ENCODE measurements at places on chromosomes 4 and X.

GRCh38 chr4:14916554-14917297 is 85.6 kb upstream of the CPEB2 start:
- no peak for DNase-seq

GRCh38 chrX:27399146-27399456 is 64.0 kb downstream of the PPP4R3C start:
- no peak for DNase-seq

DNA sequence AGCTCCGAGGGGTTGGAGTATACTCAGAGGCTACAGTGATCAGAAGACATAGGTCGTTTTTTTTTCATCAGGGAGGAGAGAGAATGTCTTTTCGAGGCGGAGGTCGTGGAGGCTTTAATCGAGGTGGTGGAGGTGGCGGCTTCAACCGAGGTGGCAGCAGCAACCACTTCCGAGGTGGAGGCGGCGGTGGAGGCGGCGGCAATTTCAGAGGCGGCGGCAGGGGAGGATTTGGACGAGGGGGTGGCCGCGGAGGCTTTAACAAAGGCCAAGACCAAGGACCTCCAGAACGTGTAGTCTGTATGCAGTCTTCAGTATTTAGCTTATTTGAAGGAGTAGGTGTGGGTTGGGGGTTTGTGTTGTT is 500 bp downstream of the GAR1 start:
- DNase-seq, result peak; percentile 40

DNA sequence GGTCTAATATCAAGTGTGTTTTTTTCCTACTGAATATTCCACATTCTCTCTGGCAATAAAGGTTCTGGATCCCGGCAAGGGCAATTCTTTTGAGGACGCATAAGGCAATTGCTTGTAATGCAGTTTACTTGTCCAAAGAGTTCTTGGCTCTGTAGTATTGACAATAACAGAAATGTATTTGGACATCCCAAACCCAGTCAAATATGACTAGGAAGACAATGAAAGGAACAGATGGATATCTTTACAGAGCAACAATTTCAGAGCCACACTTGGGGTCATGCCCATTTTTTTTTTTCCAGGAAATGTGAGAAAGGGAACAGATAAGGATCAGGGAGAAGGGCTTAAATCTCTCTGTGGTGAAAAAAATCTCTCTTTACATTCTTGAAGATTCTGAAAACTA is 12.2 kb downstream of the GK2 start:
- no peak for DNase-seq

GRCh38 chr4:143586080-143586479 is 72.6 kb downstream of the SMARCA5 start:
- DNase-seq, result no peak

DNA sequence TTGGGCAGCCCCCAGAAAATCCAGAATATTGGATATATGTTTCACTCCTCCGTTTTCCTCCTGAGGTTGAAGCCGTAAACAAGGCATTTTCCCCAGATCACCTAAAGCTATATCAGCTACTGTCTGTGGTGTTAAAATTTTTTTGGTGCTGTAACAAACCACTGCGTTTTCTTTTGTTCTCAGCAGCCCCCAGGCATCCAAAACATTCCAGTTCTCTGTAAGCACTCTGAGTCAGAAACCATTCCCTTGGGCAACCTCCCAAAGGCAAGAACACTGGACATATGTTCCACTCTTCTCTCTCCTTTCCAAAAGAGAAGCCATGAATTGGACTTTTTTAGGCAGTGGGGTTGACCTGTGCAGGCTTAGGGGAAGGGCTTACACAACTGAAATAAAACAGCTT is 310.9 kb downstream of the MID1IP1 start:
- no peak for DNase-seq

DNA sequence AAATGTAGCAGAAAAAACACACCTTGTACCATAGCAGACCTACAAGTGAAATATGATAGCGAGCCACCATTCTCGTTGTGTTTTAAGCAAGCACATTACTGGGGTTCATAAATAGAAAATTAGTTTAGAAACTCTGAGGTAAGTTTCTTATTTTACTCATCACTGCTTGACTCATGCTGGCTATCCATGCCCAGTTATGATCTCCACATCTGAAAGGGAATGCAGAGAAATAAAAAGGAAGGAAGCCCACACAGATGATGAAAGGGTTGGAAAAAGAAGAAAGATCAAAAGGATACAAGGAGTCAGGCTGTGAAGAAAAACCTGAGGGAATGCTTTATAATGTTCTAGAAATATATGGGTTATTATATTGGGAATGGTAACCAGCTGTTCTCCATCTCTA is 54.5 kb downstream of the CAMK2D start:
- no peak for DNase-seq

DNA sequence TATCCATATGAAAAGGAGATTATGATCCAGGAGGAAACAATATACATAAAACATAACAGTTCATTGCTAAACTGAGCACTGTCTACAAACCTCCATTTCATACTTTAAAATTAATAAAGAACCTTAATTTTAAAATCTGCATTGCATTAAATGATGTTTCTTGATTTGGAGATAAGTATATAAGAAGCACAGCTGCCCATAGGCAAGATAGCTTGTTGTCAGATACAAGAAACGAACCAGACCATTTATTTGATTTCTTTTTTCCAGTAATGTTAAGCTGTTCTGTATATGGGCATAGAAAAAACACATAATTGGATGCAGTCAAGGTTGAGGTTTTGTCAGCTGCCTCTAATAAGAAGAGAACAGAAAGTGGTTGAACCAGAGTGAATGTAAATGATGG is 6.4 kb downstream of the GUF1 start:
- no peak for DNase-seq

DNA sequence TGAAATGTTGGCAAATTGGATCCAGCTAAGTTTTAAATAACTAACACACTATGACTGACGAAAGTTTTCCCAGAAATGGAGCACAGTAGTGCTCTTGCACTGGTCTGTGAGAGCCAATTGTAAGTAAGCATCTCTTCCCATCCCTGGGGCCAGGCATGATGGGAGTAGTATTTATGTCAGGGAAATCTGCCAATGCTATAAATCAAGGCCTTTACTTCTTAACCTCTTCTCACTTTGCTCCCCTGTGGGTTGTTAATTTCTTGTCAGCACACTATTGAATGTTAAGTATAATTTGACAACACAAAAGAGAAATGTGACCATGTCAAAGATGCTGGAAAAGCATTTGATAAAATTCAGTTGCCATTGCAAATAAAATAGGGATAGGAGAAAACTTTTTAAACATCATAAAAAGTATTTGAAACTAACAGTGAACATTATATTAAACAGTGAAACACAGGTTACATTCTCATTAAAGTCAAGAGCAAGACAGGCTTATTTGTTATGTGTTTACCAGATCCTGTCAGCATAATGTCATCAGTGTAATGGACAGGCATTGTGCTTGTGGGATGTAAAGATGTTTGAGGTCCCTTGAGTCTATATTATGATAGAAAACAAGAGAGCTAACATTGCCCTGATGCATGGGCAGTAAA is 5.0 kb downstream of the F8A1 start:
- no peak for DNase-seq

DNA sequence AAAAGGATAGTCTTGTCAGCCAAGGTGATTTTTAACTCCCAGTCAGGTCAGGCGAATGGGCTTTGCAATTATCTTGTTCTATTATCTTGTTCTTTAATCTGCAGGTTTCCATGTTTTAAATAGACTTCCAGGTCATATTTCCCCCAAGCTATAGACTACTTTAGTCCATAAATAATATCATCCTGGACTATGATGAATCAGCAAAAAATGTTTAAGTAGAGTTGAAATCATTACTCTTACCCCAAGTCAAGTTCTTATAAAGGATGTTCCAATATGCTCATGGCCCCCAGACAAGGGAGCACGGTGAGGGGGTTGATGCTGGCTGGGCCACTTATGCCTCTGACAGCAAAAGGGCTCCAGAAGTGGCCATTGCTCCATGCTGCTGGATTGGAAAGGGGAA is 75.1 kb downstream of the SLC2A9 start:
- DNase-seq, result no peak

DNA sequence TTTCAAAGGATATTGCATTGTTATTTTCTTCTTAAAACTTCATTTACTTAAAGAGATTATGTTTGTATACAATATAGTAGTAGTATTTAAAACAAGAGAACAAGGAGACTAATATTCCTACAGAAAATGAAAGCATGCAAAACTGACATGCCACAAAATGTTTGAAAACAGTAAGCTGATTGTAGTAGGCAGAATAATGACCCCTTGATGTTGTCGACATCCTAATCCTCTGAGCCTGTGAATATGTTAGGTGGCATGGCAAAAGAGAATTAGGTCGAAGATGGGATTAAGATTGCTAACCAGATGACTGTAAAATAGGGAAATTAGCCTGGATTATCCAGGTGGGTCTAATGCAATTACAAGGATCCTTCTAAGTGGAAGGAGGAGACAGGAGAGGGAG is 522.2 kb upstream of the NR3C2 start:
- no peak for DNase-seq

- DNase-seq, result no peak
These were observed 1133.5 kb downstream of the FAT4 start for GRCh38 chr4:126448086-126448845.

GRCh38 chrX:130075777-130076176 is 34.5 kb downstream of the ELF4 start:
- DNase-seq, result no peak

GRCh38 chrX:11398139-11398538 is 104.9 kb downstream of the AMELX start:
- DNase-seq, result no peak

GRCh38 chrX:79325263-79325958 is 41.7 kb downstream of the ITM2A start:
- peak; percentile 62 for DNase-seq

DNA sequence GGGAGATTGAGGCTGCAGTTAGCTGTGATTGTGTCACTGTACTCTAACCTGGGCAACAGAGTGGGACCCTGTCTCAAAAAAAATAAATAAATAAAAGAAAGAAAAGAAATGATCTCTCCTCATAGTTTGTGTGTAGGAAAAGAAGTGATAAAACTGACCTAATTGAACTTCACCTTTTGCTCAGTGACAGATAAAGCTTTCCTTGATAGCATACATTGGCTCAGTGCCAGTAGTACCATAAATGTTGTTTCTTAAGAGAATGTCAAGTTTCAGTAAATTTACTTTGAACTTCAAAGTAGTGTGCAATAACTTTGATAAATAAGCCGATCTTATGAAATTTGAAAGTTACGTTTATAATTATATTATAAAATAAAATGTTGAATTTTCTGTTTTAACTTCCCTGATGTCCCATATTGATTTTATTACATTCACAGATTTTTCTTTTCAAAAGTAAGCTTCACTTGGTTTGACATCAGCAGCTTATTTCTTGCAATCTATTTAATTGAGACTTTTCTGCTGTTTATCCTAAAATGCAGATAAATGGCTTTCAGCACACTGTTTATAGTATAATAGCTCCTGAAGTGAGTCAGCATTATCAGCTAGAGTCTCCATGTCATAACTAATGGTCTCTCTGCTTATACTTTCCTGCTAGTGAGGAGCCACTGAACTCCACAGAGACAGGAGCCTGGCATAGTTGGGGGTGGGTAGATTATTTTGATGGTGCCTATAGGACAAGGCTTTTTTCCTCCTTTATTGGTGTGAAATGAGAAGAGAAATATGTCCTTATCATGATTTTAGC is 330.1 kb downstream of the BMPR1B start:
- no peak for DNase-seq

DNA sequence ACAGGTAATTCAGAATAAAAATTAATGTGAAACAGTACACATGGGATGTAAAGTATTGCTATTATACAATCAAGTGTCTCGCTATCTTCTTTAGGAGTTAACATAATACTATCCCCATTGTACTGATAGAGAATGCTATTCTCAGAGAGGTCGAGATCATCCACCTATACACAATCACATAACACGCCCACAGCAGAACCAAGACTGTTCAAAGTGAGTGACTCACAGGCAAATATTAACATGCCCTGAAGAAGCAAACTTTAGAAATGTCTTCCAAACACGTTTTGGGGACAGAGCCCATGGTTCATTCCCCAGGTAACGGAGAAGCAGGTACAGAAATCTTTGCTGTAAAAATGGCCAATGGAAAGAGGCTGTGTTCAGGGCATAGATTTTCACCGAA is 50.1 kb upstream of the PHKA2 start:
- DNase-seq, result no peak

DNA sequence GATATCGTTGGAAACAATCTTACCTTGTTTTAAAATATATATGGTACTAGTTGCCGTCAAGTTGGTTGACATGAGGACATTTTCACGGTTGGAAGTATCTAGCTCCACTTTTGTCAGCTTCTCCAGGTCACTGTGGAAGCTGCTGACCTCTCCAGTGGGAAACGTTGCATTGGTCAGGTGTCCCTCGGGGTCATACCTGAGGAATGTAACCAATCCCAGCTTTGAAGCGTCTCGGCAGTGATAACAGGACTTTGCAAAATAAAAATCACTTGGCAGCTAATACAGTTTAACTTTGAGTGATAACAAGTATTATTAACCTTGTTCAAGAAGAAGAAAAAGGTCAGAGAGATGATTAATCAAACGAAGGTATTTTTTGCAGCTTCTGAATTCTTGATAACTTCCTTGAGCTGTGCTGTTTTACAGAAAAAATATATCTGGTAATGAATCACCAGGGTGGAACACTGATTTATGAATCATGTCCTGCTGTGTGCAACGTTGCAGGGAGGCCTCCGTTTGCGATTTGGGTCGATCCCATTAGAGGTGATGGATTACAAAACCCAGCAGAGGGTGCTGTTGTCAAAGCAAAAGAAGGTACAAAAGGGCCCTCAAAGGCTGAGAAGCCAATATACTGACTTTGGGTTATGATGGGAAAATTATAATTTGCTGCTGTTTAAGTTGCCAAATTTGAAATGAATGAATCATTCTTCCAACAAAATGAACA is 60.1 kb downstream of the SH2D1A start:
- peak; percentile 72 for DNase-seq

DNA sequence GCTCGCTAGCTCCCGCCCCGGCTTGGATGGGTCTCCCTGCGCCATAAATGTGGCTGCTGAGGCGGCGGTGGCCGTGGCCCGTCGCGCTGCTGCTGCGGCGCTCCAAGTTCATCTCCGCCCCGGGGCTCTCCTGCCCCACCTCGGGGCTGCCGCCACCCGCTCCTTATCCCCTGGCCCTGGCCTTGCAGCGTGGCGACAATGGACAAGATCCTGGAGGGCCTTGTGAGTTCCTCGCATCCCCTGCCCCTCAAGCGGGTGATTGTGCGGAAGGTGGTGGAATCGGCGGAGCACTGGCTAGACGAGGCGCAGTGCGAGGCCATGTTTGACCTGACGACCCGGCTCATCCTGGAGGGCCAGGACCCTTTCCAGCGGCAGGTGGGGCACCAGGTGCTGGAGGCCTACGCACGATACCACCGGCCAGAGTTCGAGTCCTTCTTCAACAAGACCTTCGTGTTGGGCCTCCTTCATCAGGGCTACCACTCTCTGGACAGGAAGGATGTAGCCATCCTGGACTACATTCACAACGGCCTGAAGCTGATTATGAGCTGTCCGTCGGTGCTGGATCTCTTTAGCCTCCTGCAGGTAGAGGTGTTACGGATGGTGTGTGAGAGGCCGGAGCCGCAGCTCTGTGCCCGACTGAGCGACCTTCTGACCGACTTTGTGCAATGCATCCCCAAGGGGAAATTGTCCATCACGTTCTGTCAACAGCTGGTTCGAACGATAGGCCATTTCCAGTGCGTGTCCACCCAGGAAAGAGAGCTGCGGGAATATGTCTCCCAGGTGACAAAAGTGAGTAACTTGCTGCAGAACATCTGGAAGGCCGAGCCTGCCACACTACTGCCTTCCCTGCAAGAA is 763 bp downstream of the USP38 start:
- DNase-seq, result peak; percentile 7
